Muscle of leg (tissue), 16 donors: ENCODE measurements at places on chromosomes 7 and 10. TPM values are rescaled to one million over a fixed set of nuclear protein-coding genes. Genes with fewer than 3 reads are reported as not detected.

The VWDE gene
- 2.7 TPM for polyA plus RNA-seq

The NXPH1 gene
- polyA plus RNA-seq: not detected

The GHRHR gene
- 0.89 TPM for polyA plus RNA-seq

The ZNHIT1 gene
- polyA plus RNA-seq: 45.4 TPM

The INSIG1 gene
- 25.1 TPM for polyA plus RNA-seq

The FGFBP3 gene
- 2.6 TPM for polyA plus RNA-seq

The SLC26A5 gene
- 0.12 TPM for polyA plus RNA-seq

The FXYD4 gene
- 2.4 TPM for polyA plus RNA-seq

The PLXDC2 gene
- polyA plus RNA-seq: 39.0 TPM

The SEMA3A gene
- 26.6 TPM for polyA plus RNA-seq

The NOLC1 gene
- 69.2 TPM for polyA plus RNA-seq

DNA sequence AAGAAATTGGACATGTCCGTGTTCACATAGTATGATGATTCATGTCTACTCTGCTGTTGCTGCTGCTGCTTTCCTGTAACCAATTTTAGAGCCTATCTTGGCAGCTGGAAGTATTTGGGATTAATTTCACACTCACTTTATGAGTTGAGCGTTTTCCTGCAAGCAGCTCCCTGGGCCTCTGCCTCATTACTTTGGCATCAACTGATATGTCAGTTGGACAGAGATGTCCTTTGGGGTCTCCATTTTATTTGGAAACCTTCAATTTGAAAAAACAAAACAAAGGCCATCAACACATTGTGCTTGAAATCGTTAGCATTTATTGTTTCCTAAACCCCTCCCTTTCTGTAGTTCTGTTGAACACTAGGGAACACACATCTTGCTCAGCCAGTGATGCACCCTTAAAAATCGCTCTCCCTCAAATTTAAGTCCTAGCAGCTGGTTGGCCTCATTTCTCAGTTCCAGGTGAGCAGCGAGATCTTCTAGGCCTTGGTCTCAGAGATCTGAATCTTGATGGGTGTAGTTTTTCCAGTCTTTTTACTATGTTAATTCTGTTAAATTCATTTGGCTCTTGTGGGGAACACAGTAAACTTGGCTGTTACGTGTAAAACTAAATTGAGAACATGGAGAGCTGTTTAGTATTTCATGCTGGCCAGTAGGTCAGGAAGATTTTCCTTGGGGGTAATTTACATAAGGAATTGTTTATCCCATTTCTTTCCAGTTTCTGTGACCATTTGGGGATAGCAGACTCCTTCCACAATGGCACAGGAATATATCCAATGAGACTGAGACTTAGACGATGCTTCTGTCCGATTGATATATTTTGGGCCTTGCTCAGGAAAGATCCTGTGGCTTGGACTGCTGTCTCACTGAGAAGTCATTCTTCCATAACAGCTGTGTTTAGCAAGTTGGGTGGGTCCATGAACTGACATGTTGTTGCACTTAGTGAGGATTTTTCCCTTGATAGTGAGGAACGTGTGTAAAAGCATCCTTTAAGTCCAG, 371.6 kb downstream of the BBS9 start:
- peak; percentile 96 for DNase-seq

DNA sequence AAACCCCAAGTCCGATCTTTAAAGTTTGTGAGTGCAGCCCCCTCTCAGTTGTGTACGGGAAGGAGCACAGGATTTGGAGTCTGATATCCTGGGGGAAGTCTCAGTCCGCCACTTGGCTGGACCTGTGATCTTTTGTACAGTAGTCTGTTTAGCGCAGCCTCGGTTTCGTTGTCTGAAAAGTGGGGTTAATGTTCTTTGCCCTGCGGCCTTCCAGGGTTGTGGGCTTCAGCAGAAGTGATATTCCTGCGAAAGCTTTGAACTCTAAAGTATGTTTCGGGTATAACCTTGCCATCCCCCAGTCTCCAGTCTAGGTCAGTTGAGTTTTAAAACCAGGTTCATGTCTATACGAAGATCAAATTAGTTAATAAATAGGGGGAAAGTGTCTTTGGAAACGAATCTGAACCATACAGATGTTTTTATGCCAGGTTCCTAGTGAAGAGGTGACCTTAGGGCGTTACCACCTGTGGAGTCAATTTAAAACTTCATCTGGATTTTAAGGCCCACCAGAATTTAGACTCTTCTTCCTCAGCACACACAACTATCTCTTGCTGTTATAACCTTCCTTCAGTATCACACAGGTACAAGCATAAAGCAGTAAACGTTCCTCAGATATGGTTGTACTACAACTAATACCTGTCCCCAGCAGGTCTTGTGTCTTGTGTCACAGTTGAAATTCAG, 904 bp downstream of the R3HCC1L start:
- no peak for DNase-seq

DNA sequence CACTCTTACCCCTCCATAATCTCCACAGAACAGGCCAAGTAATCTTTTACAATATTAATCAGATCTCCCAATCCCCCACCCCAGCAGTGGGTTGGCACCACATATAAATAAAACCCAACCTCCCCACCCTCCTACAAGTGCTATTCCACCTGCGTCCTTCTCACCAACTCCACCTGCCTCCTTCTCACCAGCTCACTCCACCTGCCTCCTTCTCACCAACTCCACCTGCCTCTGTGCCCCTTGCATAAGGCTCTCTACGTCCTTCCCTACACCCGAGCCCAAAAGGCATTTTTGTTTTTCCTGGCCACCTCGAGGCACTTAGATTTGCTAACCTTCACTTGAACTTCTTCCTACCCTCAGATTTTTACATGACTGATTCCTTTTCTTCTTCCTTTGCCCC, 89.7 kb downstream of the ATE1 start:
- DNase-seq: no peak

DNA sequence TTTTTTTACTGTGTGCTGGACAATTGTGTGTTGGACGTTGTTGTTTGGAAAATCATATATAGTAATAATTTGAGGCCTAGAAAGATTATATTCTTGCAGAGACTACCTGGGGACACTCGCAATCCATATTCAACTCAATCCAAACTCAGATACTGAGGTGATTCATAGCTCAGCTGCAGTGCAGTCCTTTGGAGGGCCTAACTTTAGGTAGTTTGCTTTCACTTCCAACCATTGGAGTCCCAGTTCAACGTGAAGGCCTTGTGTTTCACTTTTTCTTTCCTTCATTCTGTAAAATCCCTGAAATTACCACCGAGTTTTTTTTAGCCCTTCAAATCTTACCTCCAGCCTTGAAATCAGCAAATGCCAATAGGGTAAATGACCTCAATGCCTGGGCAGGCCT, 32.3 kb downstream of the ATRNL1 start:
- DNase-seq: no peak

GRCh38 chr7:10418985-10419384, 554.7 kb upstream of the PHF14 start:
- no peak for DNase-seq

- no peak for DNase-seq
Observed at GRCh38 chr7:45979275-45980180, 58.5 kb upstream of the IGFBP3 start.

GRCh38 chr7:138204285-138204981, 128.2 kb downstream of the AKR1D1 start:
- peak; percentile 67 for DNase-seq

DNA sequence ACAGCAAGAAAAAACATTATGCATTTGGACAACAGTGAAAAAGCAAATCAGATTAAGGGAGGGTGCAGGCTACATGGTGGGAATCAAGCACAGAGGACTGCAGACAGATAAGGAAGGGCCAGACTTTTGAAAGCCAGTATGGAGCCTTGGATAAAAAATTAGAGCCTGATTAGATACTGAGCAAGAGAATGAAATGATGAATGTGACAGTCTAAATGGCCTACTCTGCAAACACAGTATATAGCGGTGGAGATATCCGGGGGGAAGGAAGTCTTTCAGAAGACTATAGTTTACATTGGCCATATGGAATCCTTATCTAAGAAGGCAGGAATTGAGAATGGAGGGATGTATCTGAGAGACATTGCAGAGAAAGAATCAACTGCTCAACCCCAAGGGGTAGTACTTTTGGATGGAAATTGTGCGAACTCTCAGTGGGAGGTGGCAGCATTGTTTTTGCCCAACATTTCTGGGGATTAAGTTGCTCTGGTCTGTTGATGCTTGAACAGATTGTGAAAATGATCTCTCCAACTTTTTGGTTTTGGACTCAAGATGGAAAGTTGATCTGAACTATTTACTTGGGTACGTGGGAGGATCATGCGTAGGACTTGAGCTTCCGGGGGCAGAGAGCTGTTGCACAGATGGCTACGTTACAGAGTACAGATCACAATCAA, 39.4 kb upstream of the CHCHD3 start:
- no peak for DNase-seq

DNA sequence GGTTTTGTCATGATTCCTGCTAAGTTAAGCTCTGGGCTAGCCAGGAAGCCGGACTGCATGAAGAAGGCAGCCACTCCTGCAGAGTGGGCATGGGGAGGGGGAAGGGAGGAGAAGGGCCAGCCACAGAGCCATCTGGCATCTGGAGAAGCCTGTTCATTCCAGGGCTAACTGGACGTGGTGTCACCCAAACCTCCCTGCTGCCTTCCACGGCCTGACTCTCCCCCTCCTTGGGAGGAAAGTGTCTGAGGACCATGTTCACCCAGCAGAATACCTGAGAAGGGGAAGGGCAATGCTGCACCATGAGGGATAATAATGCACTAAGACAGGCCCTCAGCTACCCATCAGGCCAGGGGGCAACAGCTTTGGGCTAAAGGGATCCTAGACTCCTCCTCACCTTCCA, 15.4 kb downstream of the AQP1 start:
- DNase-seq: peak; percentile 0

GRCh38 chr10:94407668-94408067, 5.3 kb downstream of the TBC1D12 start:
- DNase-seq: no peak

- no peak for DNase-seq
Observed at GRCh38 chr7:152403726-152404125, 32.1 kb downstream of the KMT2C start.

- no peak for DNase-seq
Observed at GRCh38 chr7:84177758-84178412, 16.7 kb downstream of the SEMA3A start.

- DNase-seq: peak; percentile 59
Observed at GRCh38 chr10:22712211-22712955, 2.0 kb downstream of the PIP4K2A start.

DNA sequence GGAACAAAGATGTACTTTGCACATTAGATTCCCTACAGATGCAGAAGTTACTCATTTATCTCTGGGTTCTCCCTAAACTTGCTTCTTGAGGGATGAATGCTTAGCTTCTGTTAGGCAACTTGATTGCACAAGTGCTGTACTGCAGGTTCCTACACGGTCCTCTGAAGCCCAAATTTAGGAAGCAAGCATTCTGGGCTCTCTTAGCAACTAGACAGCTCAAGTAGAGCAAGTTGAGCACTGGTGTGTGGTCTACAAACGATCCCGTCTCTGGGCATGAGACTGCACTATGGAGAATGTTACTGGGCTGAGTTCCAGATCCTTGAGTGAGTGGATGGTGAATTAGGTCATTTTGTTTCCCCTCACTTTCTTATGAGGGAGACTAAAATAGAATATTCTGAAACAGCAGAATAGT, 14.3 kb downstream of the SEMA3D start:
- DNase-seq: peak; percentile 85

DNA sequence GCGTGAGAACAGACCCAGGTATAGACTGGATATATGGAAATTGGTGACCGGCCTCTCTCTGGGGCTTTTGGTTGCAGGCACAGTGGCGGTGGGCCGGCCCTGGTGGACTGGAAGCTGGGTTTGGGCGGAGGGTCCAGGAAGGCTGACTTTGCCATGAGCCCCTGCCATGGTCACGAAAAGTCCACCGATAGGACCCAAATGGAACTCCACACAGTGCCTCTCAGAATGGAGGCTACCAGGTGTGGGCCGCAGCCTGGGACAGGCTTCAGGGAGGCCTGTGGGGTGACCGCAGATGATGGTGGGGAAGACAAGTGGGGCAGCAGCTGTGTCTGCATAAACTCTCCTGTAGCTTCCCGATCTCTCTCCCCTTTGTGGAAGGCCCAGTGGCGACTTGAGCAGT, 123.2 kb downstream of the DNAJB6 start:
- no peak for DNase-seq

- no peak for DNase-seq
Observed at GRCh38 chr10:9069136-9069535, 1014.6 kb downstream of the GATA3 start.

DNA sequence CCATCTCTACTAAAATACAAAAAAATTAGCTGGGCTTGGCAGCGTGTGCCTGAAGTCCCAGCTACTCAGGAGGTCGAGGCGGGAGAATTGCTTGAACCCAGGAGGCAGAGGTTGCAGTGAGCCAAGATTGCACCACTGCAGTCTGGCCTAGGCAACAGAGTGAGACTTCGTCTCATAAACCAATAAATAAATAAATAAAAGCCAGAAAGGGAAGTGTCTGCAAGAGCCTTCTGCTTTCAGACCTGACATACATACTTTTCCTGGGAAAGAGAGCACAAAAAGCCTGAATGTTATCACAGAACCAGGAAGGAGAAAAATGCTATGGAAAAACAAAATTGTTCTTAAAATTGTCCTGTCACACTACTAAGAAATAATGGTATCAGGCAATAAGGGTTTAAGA, 4.1 kb upstream of the KIF5B start:
- DNase-seq: no peak

- no peak for DNase-seq
Observed at GRCh38 chr10:132360766-132361447, 28.9 kb downstream of the LRRC27 start.

DNA sequence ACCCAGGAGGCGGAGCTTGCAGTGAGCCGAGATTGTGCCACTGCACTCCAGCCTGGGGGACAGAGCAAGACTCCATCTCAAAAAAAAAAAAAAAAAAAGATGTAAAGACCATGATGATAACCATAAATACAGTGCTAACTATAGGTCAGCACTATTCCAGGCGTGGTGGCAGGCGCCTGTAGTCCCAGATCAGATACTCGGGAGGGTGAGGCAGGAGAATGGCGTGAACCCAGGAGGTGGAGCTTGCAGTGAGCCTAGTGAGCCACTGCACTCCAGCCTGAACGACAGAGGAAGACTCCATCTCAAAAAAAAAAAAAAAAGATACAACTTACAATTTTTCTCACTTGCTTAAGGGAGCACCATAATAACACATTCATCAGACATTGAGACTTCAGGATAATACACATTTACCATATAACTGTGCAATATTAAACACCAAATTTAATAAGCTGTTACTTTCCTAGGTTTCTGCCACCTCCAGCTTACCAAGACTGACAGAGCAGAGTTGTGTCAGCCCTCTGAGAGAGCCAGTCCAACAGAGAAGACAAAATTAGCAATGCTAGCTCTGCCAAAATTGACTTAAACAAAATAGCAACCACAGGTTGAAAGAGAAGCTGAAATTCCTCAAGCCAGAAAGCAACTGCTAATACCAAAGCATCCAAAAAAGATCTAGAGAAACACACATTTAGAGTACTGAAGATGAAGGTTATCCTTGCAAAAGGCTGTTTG, 8.2 kb downstream of the DNA2 start:
- DNase-seq: no peak

GRCh38 chr10:63717027-63717715, 196.0 kb downstream of the REEP3 start:
- DNase-seq: no peak
